ENCODE measurements at places on chromosomes 11 and 22.
A peak's percentile ranks its signal among the peaks of the same experiment; 100 is the strongest.

DNA sequence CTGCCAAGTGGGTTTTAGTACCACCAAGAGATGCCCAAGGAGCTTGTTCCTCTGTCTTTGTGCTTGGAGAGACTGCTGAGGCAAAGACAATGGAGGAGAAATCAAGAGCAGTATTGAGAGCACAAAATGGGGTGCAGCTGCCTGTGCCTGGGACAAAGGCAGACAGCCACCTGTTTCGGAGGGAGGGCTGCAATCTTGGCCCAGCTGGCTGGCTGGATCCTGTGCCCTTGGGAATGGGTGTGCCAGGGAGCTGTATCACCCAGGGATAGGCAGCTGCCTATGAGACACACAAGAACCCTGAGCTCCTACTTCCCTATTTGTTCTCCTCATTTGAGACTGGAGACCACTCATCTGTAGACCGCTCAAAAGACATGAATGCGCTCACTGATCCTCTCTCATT, 23.3 kb upstream of the CHRM4 start:
- DNase-seq: no peak

DNA sequence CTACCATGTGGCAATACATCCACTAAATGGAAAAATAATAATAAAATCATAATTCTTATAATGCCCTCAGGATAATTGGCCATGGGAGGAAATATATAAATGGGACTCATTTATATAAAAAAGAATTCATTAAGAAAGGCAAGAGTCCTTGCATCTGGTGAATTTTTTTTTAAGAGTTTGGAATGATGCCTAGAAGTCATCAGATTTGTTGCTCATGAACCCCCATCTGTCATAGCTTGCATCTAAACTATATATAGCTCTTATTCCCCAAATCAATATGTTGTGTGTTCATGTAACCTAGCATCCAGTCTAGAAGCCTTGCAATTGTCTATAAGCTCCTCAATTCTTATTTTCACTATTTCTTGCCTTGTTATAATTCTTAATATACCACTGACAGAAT, 75.9 kb downstream of the CADM1 start:
- DNase-seq: no peak

DNA sequence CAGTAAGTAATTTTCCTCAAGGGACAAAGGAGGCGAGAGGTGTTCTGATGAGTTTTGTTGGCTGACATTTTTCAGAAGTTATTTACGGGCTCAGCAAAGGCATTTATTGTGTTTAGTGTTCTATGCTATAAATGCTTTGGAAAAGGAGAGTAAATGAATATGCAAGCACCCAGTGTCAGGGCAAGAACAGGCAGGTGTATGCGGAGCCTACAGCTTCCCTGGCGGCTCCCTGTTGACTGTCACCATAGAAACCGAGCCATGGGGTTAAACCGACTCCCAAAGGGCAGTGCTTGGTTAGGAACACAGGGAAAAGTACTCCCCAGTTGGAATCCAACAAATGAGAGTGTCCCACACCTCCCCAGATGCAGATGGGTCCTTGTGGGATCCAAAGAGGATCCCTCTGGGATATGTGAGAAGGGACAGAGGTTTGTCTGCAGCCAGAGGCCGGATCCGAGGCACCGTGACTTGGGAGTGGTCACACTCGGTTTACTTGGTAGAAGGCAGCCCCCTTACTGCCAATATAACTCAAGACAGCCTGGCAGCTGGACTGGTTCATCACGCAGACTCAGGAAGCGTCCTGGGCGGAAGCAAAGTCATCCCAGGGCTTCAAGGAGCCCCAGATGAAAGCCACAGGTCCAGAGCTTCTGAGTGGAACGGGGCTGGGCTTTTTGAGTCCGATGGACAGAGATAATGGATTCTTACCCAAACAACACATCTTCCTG, 329.7 kb downstream of the CTTN start:
- no peak for DNase-seq

GRCh38 chr11:104609311-104610085, 288.8 kb downstream of the CASP12 start:
- peak; percentile 28 for DNase-seq

DNA sequence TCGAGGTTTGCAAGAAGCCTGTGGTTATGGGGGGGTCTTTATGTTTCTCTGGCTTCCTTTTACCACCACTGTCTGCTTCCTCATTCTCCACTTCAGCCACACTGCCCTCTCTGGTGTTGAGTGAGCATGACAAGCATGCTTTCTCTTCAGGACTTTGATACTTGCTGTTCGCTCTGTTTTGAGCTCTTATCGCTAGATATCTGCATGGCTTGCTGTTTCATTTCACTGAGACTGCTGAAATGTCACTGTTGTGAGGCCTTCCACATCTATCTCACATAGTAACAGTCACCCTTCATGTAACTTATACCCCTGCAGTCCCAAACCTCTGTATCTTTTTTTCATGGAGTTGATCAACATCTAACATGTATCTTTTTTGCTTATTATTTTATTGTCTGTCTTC, 59.8 kb downstream of the TMEM135 start:
- DNase-seq: peak; percentile 25

Data from stimulated activated CD4-positive, alpha-beta T cell treated with anti-CD3 and anti-CD28 coated beads, Interleukin-2, amount 100 ng/mL, for 24 hours (primary cell).